Right lobe of liver (tissue), 6 donors: ENCODE measurements at places on chromosomes 7 and 10.
A peak's percentile ranks its signal among the peaks of the same experiment; 100 is the strongest.

DNA sequence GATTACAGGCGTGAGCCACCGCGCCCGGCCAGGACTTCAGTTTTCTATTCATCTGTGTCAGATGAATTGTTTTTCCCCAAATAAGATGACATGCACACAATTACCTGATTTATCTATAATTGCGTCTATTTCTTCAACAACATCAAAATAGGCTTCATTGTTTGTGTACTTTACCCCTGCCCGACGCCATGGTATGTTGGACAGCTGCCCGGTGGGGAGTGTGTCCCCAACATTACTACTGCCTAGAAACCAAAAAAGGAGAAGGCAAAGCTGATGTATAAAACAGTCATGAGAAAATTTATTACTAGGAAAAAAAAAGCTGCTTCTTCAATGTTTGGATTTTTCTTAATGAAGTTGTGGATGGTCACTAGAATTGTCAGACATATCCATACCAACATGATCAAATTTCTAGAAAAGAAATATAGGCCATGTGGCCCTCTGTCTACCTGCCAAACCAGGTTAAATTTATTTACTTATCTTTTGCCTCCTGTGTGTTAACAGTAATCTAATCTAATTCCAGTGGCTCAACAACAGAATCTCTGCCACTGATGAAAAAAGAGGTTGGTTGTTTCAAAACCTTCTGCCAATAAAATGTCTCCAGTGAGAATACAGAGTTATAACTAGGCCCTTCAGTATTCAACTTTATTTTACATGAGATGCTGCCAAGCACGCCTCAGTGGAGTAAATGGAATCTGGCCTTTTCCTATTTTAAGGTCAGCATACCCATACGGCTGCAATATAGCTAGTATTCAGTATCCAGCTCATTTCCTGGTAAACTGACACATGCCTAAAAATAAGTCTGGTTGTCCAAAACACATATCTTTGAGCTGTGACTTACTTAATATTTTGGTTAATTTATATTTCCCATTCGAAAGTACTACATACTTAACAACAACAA lies 16.5 kb downstream of the AP3M1 start:
- DNase-seq, result no peak

- no peak for DNase-seq
Measured at GRCh38 chr10:95841661-95842498, 65.9 kb upstream of the CC2D2B start.

DNA sequence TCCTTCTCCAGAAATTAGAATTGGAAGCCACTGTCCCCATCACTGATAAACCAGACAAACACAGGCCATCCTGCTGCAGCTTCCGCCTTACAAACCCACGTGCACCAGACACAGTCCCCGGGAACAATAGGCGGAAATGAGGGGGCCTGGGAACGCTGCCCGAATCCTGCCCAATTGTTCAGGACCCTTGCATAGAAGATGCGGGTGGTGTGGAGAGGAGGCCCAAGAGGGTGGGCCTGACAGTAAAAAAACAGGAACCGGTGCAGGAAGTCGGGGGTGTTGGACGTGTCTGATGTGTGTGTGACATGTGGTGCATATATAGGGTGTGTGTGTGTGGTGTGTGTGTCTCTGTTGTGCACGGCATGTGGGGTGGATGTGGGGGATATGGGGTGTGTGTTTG lies 26.5 kb upstream of the CHST15 start:
- DNase-seq, result peak; percentile 72

- DNase-seq, result no peak
Measured at GRCh38 chr7:4621396-4621795, 60.7 kb upstream of the FOXK1 start.

DNA sequence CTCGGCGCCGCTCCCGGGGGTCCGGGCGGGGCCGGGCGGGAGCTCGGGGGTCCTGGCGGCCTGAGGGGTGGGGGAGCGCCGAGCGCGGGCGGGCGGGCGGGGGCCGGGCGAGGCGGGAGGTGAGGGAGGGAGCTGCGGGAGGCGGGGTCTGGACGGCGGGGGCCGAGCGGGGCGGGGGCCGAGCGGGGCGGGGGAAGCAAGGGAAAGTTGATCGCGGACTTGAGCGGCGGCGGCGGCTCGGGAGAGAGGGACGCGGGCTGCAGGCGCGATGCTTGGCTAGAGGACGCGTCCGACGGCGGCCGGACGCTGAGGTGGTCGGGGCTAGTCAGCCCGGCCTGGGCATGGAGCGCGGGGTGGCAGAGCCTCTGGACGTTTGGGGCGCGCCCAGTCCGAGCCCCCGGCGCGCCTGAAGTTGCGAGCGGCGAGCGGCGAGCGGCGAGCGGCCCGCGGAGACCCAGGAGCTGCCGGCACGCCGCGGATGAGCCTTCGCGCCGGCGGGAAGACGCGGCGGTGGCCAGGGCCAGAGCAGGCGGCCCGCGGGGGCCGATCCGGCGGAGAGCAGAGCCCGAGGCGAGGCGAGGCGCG lies at the start of gene CDH23:
Gene CDH23, plus strand, starts transcription at position 210 of the 585 bp plus-strand sequence. CDS start 42,912 bp downstream, outside the sequence.
- peak; percentile 76 for DNase-seq

DNA sequence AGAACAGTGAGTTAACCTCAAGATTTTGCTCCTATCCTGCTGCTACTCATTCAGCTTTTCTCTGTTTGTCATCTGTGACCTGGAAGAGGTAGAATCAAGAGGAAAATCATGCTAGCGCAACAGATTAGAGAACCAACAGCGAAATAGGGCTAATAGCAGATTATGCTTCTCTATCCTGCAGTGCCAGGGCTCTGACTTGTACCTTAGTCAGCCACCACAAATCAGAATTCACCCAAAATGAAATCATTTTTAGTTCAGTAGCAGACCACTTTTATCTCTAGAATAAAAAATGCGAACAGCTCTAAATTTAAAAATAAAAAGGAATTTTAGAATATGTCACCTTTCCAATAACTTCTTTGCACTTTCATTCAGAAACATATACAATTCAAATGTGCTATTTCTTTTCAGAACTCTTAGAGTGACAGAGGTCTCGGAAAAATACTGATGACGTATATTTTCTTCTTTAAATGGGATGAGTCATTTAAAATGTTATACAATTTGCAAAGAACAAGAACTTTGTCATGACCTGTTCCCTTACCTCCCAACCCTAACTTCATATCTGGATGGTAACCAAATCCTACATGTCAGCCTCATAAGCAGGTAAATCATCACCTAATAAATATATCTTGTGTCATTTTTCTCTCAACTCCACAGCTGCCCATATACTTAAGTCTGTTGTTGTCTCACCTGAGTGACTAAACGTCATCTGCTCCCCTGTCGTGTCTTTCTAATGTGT lies 896.4 kb downstream of the PCDH15 start:
- no peak for DNase-seq

- DNase-seq, result no peak
Measured at GRCh38 chr10:28391283-28391682, 88.4 kb upstream of the MPP7 start.

- no peak for DNase-seq
Measured at GRCh38 chr7:3112479-3113134, 68.9 kb upstream of the CARD11 start.
